ENCODE measurements at places on chromosomes 1 and 21.

DNA sequence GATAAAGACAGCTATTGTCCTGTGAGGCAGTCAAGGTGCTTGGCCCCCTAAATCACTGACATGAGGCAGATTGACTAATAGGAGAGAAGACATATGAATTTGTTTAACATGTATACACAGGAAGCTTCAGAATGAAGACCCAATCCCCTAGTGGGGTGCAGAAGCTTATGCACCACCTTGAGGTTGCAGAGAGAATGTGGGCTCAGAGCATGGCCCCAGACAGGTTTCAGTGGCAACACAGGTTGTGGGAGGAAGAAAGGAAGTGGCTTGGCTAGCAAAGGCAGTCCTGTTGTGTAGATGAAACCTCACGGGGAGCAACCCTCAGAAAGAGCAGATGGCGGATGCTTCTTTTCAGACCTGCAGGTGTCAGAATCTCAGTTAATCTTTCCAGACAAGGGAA, 37.0 kb upstream of the PARP1 start:
- DNase-seq, result peak; percentile 68

DNA sequence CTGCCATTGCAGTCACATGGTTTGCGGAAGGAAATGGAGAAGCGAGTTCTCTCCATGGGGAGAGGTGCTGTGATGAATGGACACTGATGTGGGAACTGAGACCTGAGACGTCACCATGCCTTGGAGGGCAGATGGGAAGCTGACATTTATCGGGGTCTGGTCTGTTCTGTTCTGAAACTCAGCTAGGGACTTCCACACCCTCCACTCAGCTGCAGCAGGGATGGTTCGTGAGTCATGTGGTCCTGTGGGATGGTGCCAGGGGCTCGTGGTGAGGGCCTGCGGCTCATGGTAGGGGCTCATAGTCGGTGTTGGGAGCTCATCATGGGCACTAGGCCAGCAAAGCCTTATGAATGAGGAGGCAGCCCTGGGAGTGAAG, 6.1 kb downstream of the GPR137B start:
- no peak for DNase-seq

GRCh38 chr1:12434174-12434573, 183.8 kb downstream of the DHRS3 start:
- peak; percentile 55 for DNase-seq

DNA sequence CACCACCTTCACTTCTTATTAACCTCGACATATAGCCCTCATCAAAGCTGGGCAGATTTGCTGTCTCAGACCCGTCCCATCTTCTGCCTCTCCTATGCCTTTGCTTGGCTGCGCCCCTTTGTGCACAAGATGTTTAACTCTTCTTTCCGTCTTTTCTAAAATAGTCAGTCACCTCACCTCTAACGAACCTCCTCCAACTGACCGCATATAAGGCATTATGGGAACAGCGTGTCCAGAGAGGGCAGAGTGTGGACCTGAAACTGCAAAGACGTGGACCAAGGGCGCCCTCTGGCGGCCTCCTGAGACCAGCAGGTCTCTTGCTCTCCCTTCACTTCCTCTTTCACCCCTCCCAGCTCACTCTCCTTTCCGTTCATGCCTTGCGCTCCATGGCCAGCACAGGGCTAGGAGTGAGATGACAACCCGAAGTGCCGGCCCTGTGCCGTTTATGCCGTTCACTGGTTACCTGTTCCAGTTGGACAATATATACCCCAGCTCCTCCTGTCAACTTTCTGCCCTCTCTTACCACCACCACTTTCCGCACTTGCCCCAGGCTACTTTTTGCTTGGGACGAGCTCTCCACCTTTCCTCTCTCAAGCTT, 2.5 kb upstream of the METTL25B start:
- DNase-seq, result peak; percentile 84

GRCh38 chr1:240909701-240910457, 297.9 kb upstream of the GREM2 start:
- no peak for DNase-seq

Measured in CD4-positive, alpha-beta T cell treated with Interleukin-4 for 1 hour (primary cell).